ENCODE measurements at places on chromosomes 6 and 20.

DNA sequence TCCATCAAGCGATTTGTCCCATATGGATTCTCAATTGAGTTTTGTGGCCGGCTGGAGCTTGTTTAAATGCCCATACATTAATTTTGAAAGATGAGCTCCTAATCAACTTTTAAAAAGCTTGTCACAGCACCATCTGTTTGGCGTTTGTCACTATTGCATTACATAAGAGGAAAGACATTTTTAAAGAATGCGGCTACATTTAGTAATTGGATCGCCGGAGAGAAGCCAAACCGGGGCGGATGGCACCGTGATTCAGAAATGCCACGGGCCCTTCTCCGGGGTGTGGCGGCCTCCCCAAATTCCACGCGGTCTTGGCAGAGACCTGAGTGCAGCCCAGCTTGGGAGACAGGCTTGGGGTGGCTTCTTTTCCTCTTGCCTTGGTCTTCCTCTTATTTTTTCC, 67.7 kb upstream of the ZNFX1 start:
- no peak for DNase-seq

- DNase-seq: no peak
These were observed 32.1 kb downstream of the BEND3 start for GRCh38 chr6:107083047-107083768.

GRCh38 chr6:168542301-168542700, 101.3 kb downstream of the SMOC2 start:
- no peak for DNase-seq

- no peak for DNase-seq
These were observed 48.2 kb downstream of the STMND1 start for GRCh38 chr6:17150096-17150495.

DNA sequence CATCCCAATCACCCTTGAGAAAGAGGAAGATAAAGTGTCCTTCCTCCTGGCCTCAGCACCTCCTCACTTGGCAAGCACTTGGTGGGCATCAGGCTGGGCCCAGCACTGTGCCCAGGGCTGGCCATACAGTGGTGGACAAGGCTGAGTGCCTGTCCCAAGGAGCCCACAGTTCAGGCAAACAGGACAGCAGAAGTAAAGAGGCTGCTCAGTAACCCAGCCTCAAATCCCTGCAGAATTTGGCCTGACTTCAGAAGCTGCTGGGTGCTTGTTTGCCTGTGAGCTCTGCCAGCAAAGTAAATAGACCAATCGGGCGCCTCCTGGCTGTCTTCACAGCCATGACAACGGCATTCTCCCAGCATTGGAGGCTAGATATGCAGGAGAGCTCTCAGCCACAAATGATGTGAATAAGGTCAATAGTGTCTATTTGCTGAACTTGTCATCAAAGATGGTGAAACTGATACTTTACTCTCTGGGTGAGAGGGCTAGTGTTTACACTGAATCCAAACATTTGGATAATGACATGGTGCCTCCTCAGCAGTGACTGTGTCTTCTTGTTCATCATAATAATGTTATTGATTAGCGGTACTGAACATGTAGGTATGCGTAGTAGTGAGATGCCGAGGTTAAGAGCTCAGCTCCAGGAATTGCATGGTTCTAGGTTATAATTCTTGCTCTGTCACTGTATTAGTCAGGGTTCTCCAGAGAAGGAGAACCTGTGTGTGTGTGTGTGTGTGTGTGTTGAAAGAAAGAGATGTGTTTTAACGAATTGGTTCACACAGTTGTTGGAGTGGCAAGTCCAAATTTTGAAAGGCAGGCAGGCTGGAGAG, 36.9 kb upstream of the FANCE start:
- no peak for DNase-seq

DNA sequence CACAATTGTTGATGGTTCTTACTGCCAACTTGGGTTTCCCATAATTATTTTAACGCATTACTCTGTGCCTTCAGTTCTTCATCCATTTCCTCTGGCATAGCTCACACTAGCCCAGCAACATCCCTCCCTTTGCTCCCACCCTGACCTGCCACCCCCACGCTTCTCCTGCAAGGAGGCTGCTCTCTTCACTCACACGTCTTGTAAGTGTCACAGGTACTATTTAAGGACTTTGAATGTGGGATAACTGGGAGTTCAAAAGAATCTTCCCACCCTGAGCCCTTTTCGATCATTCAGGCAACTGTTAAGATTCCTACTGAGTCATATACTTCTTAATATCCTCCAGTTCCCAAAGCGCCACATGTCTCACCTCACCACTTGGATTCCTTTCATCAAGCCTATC, 95.4 kb downstream of the PXDC1 start:
- no peak for DNase-seq

DNA sequence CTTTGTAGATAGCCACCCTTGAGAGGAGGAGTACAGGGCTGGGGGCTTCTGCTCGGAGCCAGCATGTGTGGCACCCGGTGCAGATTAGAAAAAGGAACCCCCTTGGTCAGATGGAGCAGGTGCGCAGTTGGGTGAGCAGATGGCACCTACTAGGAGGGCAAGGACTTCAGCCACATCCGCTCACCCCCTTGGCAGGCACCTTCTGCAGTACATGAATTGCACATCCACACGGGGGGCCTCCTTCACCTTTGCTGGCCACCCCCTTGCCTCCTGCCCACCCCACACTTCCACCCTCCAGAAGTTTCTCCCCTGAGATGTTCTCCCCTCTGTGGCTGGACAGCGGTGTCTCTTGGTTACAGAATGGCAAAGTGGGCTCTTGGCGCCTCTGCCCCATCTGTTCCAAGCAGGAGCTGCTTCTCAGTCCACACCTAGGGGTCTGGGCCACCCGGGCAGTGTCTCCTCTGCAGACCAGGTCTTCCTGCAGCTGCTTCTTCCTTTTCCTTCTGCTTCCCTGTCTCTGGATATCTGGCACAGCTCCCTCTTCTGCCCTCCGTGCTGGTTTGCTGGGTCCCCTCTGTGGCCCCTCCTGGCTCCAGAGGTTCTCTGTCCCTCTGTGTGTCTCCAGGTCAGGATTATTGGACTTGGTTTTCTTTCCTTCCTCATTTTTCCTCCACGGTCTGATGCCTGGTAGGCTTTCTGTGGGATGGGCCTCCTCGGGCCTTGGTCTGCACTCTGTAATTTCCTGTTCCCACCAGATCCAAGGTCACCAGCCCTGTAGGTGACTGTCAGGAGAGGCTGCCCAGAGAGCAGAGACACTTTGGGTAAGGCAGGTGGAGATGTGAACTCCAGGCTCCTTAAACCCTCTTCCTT, 4.1 kb downstream of the MDFI start:
- no peak for DNase-seq

DNA sequence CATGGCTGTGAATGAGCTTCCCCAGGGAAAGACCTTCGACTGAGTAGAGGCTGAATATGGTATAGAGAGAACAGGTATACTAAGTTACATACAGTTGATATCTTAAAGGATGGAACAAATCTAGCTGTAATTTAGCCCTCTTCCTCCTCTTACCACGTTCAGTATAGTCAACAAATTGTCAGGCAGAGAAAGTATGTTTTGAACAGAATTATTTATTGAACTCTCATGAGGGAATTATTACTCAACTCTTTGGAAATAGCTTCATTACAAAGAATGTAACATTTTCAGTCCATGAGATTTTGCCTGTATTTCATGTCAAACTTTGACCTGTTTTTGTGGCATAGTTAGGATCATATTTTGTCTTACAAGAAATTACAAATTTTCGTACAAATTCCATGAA, 63.0 kb downstream of the SH3BGRL2 start:
- no peak for DNase-seq

GRCh38 chr6:138647006-138647405, 126.6 kb upstream of the CCDC28A start:
- no peak for DNase-seq

DNA sequence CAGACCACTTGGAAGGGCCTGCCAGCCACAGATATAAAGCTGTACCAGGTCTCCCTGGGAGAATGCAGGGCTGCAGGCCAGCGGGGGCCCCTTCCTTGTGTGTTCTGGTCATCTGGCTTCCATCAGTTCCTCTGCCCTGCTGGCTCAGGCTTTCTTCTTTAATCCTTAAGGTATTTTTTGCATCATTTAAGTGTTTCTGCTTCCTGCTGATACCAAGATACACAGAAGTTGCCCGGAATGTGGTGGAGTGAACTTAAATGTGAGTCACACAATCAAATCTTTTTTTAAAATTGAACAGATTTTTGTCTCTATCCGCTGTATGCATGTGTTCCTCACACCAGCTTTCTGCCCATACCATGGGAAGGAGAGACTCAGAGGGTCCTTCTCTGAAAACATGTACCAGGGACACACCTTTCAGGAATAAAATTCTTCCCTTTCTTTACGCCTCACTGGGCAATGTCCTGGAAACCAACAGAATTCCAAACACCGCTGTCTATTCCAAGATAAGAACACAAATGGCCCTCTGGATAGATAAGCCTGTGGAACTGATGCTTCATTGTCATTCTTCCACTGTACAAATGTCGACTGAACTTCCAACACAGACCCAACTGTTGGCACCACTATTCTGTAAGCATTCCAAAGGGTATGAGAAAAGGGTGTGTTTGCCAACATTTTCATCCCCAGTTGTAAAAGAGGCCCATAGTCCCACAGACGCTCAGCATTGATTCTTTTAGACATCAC, 206.2 kb upstream of the MYLIP start:
- no peak for DNase-seq

DNA sequence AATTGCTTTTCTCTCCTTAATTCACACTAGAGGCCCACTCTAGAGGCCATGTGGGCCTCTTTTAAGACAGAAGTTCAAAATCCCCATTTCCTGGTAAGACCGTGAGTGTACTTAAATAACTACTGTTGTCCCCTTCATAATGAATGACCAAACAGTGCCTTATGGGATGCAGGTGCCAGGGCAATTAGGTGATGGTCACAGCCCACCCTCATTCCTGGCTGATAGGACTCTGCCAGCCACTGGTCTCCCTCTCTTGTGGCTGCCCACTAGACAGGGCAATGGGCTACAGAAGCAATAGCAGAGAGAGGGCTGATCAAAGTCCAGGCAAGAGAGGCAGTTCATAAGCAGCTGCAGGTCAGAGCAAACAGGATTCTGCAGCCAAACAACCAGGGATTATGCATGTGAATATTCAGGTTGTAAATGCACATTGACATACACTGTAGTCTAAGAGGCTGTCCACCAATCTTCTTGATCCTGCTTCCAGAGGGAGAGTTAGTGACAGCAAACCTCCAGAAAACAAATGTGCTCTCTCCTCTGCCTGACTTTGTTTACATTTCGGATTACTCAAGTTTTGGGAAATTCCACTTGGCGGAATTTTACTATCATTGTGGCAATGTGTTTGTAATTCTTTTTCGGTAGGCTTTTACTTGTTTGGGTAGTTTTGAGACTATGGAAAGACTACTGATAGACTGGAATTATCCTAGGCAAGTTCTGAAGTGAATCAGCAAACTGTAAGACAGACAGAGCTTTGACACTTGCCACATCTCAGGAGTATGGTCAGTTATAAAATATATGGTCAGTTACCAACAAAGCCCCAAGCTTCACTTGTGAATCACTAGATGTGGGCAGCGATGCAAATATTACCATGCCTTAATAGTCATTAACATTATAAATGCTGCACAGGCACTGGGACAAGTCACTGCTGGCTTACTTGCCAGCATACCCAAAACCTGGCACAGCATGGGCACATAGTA, 12.8 kb downstream of the PTPRK start:
- DNase-seq: no peak

DNA sequence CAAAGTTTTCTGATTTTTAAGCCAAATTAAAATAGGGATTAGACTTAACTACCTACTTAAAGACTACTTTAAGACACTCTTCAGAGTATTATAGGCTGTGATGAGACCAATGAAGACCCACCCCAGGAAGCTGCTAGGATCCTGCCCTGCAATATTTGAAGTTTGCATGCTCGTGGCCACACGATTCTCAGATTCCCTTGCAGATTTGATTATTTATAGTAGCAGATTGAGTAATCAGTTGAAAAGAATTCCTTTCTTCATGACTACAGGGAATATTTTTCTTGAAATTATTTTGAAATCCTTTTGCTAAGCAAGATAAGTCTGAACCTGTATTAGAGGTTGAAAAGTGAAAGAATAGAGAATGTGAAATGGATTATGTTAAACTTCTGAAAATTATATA, 122.3 kb downstream of the B3GAT2 start:
- no peak for DNase-seq

GRCh38 chr6:31968791-31969711, 2.9 kb downstream of the DXO start:
- DNase-seq: no peak

GRCh38 chr20:63318391-63319163, 25.6 kb downstream of the COL20A1 start:
- DNase-seq: no peak

- no peak for DNase-seq
These were observed 128.8 kb downstream of the FOXO3 start for GRCh38 chr6:108689272-108690161.

DNA sequence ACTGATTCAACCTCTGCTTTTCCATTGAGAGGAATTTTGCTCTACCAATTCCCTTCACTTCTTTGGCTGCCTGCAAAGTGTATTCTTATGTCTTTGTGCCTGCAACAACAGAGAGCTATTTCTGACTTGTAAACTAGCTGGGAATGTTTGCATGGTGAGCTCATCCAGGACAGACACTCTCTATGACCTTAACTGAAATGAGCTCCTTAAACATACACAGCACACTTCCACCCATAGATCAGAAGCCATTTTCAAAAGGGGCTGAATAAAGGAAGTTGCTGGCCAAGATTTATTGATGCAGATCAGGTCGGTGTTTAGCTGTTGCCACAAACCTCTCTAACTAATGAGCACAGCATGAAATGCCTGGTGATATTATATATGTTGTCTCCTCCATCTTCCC, 377.7 kb downstream of the BTBD9 start:
- DNase-seq: no peak

GRCh38 chr20:58753922-58754551, 61.4 kb downstream of the NPEPL1 start:
- DNase-seq: no peak

- DNase-seq: no peak
These were observed 2.2 kb downstream of the ANKS1A start for GRCh38 chr6:34891296-34891695.

GRCh38 chr20:39025883-39026282, 63.7 kb downstream of the DHX35 start:
- DNase-seq: no peak

DNA sequence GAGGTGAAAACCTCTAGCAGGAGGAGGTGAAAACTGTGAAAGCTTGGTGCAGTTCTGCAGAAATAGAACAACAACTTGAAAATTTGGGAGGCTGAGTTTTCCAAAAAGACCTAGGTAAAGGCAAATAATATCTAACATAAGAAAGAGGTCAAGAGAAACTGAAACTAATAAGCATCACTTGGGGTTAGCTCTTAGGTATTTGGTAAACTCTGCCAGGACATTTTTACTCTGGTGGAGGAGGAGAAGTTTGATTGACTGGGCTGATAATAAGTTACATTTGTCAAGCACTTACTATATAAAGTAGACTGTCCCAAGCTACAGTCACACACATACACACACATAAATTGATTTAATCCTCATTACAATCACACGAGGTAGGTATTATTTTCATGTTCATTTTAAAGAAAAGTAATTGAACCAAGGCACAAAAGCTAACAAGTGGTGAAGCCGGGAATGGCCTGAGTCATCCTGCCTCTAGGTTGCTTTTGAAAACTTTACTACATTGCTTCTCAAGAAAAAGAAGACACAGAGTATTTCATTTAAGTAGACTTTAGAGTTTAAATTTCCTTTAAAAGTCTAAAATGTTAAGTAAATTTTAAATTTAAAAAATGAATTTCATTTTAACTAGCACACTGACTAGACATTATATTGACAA, 275.5 kb downstream of the PTPRK start:
- no peak for DNase-seq
